ENCODE measurements at places on chromosomes 4 and X.

DNA sequence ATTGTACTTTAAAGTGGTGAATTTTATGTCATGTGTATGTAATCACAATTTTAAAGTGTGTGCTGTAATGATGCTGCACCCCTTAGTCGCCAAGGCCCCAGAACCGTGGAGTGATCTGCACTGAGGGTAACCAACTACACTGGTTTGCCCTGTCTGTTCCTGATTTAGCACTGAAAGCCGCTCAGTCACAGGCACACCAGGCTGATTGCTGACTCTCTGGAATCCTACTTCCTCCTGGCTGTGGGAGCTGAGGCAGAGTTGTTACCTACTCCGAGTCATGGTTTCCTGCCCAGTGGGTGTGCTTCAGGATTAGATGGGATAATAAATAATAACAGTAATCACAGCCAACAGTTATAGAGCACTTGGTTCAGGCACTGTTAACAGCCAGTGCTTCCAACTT is 645.4 kb downstream of the BCOR start:
- no peak for DNase-seq

DNA sequence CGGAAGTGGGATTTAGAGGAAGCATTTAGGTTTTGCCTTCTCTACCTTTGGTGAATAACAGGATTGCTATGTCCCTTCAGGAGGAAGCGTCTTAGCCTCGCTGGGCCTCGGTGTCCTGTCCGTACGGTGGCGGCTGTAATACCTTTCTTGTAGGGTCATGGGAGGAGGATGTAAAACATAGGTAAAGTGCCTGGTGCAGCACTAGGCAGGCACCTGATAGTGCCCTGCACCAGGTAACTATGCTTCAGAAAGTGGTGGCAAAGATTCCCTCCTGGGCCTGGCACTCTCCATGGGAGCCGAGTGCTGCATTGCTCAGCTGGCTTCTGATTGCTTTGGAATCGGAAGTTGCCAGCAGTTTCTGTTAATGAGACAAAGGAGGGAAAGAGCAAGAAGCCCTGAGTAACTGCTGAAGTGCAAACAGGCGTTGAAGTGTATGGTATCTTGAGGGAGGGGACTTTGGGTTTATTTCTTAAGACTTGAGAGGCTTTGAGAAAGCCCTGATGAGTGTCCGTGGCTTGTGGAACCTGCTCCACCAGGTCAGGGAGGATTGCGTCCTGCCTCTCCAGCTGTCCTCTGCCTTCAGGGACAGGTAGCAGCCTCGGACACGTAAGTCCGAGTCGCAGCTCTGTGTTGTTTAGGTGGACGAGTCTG is 45.8 kb downstream of the TBC1D14 start:
- DNase-seq = no peak

GRCh38 chrX:3256868-3257267 is 89.6 kb downstream of the MXRA5 start:
- DNase-seq = no peak

DNA sequence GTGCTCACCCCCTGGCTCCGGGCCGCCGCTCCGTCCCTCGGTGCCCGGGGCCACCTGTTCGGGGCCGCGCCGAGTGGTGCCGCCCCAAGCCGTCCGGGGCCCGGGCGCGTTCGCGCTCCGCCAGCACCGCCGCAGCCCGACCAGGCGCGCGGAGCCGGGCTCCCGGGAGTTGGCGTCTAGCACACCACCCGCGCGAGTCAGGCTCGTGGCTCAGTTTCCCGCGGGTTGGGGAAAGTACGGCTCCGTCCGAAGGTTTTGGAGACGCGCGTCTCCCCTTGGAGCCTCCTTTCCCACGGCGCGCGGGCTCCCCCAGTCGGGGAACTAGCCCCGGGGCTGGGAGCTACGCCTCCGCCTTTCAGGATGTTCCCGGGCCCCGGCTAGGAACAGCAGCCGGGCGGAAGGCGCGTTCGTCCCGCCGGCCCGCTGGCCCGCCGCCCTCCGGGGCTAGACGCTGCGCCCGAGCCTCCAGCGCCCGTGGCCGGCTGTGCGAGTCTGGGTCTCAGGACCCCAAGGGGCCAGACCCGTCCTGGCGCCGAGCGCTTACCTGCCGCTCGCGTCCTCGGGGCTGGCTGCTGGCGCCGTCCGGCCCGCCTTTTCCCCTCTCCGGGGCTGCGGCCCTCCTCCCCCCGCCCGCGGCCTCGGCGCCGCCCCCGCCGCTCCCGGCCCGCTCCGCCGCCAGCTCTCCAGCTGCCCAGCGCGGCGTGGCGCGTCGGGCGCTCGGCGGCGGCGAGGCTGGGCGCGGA is at the start of gene ADGRG2:
TSS of gene ADGRG2 (minus strand) at position 571 of the 743 bp plus-strand sequence. CDS start 53,634 bp downstream, outside the sequence.
- no peak for DNase-seq

- no peak for DNase-seq
Measured at GRCh38 chr4:150256841-150257730, 178.8 kb downstream of the DCLK2 start.

DNA sequence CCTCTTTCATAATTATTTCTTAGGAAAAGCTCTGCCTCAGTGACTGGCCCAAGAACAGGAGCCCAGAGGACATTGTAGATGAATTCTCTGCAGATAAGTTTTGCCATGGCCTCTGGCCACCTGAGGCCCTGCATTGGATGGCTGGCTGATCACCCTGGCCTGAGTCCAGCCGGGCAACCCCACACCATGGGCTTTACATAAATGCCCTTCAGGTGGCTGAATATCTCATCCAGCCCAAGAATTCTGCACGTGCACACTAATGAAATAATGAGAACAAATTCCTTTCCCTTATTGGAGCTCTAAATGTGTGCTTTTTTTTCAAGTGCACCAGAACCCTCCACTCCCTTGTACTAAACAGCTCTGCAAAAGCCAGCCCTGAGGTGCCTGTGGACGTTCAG is 65.7 kb downstream of the IRF2 start:
- DNase-seq = no peak
